ENCODE measurements at places on chromosomes 6 and 20.

- H3K27me3 ChIP-seq = no peaks in the 10 kb centered on the region
- no peak overlapping the region for H3K4me3 ChIP-seq
- no peaks in the 10 kb centered on the region for H3K36me3 ChIP-seq
- H3K27ac ChIP-seq = no peak overlapping the region
- DNase-seq = no peak
These were observed 261.1 kb upstream of the RGS17 start for GRCh38 chr6:153392156-153392555.

DNA sequence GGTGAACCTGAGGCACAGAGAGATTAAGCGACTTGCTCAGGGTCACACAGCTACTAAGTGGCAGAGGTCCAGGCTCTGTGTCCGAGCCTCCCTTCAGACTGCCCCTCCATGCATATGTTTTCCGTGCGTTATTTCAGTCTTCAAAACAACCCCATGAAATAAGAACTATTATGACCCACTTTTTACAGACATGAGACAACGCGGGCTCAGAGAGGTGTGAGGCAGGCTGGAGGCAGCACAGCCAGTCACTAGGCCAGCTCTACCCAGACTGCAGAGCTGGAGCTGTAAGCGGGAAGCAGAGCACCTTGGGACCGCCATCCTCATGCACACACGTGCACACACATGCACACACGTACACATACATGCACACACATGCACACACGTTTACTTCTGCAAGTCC lies 62.3 kb downstream of the PSMG4 start:
- DNase-seq = no peak
- peaks cover 23% of the 10 kb centered on the region for H3K4me1 ChIP-seq
- H3K4me3 ChIP-seq = no peak overlapping the region
- H3K27me3 ChIP-seq = no peaks in the 10 kb centered on the region

DNA sequence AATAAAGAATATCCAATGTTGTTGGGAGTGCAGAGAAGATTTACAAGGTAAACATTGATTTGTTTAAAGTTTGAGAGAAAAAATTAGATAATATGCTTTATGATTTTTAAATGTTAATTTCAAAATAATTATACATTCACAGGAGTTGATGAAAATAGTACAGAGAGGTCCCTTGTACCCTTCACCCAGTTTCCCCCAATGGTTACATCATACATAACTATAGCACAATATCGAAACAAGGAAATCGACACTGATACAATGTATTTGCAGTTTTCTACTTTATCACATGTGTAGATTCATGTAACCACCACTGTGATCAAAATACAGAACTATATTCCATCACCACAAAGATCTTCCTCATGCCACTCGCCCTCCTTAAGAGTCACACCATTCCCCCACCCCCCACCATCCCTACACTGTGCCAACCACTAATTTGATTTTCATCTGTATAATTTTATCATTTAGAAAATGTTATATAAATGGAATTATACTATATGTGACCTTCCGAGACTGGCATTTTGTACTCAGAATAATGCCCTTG lies 11.7 kb upstream of the HLA-DRA start:
- no peak for DNase-seq
- no peak overlapping the region for H3K4me3 ChIP-seq
- peaks cover 8% of the 10 kb centered on the region for H3K27me3 ChIP-seq
- H3K4me1 ChIP-seq = no peaks in the 10 kb centered on the region
- no peak overlapping the region for H3K27ac ChIP-seq

DNA sequence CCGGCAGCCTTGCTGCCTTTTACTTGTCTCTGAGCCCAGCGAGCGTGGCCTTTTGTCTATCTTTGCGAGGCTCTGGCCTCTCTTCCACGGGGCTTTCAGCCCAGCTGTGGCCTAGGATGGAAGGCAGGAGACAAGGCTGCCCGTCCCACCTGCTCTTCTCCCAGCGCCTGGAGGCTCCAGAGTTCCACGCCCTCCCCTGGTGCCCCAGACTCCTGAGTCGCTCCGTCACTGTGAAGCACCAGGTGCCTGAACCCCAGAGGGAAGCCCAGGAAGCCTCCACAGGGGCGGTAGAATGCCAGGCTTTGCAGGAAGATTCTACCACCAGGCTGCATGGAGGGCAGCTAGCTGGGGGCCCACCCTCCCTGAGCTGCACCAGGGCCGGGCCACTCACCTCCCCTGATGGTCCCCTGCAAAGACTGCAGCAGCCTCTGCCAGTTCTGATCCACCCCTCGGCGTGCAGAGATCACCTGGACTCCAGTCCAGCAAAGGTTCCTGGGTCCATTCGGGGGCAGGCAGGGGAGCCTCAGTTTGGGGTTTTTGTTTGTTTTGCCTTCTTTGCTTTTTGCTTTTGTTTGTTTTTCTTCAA lies 384.6 kb downstream of the CDH4 start:
- no peak overlapping the region for H3K27ac ChIP-seq
- peaks cover 4% of the 10 kb centered on the region for H3K27me3 ChIP-seq
- H3K4me1 ChIP-seq = no peaks in the 10 kb centered on the region
- no peak for DNase-seq
- H3K36me3 ChIP-seq = no peaks in the 10 kb centered on the region

DNA sequence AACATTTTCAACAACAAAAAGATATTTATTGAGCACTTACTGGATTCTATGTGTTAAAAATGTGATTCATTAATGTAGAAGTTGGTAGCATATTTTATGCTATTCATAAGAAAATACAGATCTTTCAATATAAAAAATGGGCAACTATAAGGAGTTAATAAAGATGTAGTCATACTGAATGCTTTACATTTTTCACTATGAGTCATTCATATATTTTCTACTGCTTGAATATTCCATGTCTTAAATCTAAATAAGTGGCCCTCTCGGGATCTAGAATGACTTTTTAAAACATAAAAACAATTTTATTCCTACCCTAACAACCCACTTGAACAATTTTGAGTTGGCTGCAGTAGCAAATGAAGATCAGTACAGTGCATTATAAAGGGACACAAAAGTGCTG lies 362.1 kb downstream of the PHF3 start:
- no peaks in the 10 kb centered on the region for H3K4me1 ChIP-seq
- DNase-seq = no peak
- no peaks in the 10 kb centered on the region for H3K36me3 ChIP-seq
- H3K4me3 ChIP-seq = no peak overlapping the region

DNA sequence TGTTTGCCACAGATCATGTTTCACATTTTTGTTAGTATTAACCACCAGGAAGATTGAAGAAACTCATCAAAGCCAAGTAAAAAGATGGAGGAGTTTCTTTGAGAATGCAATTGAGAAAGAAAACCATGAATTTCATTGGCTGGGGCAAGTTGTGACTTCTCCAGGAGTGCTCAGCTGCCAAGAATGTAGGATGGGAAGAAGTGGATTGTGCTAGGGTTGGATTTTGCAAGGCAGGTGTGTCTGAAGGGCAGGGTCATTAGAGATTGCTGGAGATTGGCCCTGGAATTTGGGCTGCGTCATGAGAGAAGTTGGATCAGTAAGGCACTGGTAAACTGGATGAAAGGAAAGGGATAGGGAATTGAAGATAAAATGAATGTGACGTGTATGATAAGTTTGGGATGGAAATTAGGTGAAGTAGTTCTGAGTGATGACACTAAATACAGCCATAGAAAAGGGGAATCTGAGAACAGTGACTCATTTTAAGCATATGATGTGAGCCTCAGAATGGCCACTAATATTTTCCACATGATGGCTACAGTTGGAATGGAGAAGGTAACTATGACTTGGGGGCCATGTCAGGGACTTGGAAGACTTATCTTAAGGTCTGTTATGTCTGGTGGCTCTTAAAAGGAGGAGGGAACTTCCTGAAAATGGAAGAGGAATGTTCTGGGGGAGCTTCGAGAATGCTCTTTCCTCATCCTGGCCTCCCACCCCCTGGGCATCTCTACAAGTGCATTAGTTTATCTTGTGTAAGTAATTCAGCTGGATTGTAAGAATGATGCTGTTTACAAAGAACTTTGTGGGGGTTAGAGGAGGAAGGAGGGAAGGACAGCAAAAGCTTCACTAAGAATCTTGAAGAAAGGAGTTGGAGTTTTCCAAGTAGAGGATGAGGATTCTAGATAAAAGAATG lies 27.8 kb upstream of the ERVFRD-1 start:
- H3K4me3 ChIP-seq = no peak overlapping the region
- no peaks in the 10 kb centered on the region for H3K36me3 ChIP-seq
- H3K27me3 ChIP-seq = no peaks in the 10 kb centered on the region
- H3K4me1 ChIP-seq = no peaks in the 10 kb centered on the region

DNA sequence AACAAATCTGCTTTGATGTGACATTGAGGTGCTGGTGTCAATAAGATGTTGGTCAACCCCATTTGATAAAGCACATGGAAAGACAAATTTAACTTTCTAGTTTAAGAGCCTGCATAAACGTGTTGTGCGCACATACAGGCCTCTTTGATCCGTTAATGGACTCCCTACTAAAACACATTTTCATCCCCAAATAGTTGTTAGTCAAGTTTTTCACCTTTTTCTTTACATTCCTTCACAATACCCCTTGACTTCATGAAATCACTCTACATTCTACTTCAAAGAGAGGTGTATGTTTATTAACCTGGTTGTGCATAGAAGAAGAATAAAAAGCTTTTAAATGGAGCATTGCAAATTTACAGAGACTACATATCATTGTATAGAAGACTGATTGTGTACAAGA lies 180.3 kb downstream of the HDGFL1 start:
- no peak for DNase-seq
- H3K4me1 ChIP-seq = no peaks in the 10 kb centered on the region
- no peak overlapping the region for H3K27ac ChIP-seq
- H3K27me3 ChIP-seq = no peaks in the 10 kb centered on the region
- no peak overlapping the region for H3K4me3 ChIP-seq

DNA sequence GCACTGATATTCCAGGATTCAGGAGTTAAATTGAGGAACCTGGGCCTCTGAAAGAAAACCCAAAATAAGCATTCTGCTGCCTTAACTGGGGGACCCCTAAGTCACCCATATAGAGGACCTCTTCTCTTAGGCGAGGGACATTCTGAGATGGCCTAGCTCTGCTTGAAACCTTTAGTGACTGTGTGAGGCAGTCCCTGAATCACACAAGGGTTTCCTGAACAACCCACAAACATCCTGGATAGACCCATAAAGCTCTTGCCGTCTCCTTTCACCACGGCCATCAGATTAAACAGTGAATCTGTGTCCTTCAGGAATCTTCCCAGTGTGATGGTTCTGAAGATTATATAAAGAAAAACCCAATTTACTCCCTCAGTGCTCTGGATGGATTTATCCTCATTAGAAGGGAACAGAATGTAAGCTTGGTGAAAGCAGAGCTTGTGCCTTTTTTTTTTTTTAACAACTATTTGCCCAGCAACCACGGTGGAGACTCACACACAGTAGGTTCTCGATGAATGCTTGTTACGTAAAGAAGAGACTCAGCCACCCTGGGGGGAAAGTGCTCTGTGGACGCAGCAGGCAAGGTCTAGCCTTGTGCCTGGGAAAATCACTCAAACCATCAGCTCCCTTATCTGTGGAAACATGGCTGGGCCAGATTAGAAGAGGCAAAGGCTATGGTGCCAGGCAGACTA lies 39.1 kb upstream of the SIRPG start:
- no peak overlapping the region for H3K4me3 ChIP-seq
- H3K4me1 ChIP-seq = peaks cover 13% of the 10 kb centered on the region
- DNase-seq = no peak
- no peaks in the 10 kb centered on the region for H3K36me3 ChIP-seq

DNA sequence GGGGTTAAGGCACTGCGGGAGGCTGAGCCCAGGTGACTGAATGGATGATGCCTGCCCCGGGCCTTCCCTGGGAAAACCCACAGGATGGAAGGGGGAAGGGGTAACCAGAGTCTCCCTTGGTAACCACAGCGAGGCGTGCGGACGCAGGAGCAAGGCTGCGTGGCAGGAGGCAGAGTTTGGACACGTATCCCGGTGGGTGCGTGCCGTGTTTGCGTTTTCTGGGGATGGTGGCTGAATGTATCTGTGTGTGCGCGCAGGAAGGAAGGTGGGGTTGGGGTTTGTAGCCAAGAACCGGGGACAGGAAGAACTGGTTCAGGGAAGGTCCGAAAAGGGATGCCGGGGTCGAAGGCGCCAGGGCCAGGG lies 1.8 kb downstream of the MDGA1 start:
- peaks cover 56% of the 10 kb centered on the region for H3K27me3 ChIP-seq
- H3K4me1 ChIP-seq = peaks cover 45% of the 10 kb centered on the region
- peak overlapping the region; percentile 60 for H3K4me3 ChIP-seq

DNA sequence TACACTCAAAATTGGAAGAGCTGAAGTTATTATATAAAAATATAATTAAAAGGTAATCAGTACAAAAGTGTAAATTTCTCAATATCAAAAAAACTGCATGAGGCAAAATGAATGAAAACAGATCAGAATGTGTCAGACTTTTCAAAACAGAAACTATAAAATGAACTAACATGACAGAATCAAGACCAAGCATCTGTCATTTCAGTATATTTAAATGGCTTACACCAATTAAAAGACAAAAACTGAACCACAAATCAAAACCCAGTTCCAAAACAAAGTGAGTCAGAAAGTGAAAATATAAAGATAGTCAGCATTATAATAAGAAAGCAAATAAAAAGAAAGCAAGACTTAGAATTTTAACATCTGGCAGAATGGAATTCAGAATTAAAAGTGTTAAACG lies 289.7 kb downstream of the UBE3D start:
- no peaks in the 10 kb centered on the region for H3K4me1 ChIP-seq
- no peak overlapping the region for H3K27ac ChIP-seq
- no peaks in the 10 kb centered on the region for H3K36me3 ChIP-seq
- no peak for DNase-seq

- no peaks in the 10 kb centered on the region for H3K36me3 ChIP-seq
- no peak overlapping the region for H3K27ac ChIP-seq
- H3K4me3 ChIP-seq = no peak overlapping the region
These were observed 74.3 kb downstream of the ARID1B start for GRCh38 chr6:156851454-156851921.

DNA sequence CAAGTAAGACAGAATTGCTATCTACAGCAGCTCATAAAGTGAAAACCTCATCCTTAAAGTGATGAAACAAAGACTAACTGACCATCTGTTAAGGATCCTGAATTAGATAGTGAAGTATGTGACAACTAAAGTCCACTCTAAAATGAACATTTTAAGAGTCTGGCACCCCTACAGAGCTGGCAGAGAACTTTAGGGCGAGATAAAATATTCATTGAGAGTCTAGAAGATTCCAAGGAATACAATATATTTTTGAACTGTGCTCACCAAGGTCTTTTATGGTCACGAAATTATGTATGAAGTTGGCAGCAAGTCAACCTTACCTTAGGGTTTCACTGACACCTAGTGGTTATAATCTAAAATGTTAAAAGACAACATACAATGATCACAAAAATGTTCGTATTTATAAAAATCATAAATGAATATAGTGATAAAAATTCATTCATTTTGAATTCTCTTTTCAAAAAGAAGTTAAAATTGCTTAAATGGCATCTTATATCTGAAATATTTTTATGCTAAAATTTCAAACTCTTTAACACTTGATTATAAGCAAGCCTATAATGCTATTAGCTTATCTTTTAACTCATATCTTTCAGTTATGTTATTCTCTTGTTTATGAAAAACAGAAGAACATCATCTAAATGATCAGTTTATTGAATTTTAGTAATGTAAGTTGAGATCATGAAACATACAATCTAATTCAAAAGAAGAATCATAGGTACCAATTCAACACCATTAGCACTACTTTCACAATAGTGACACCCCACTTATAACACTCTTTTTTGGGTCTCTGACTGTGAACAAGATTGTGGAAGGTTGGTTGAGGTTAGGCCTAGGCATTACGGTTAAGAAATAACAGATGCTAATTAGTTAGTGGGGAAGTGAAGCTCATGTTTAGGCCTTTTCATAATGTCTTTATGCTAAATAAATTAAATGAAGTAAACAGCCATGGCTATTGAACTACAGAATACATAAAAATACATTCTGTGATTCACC lies 27.5 kb downstream of the RSPH3 start:
- H3K27ac ChIP-seq = no peak overlapping the region
- H3K4me1 ChIP-seq = no peaks in the 10 kb centered on the region
- H3K27me3 ChIP-seq = no peaks in the 10 kb centered on the region
- DNase-seq = no peak
- no peak overlapping the region for H3K4me3 ChIP-seq
